RPMI7951 (cell line): ENCODE measurements at places on chromosomes 4 and X. TPM values are rescaled to one million over a fixed set of nuclear protein-coding genes. Genes with fewer than 3 reads are reported as not detected.

The SMAD1 gene
- 10.9 and 11.4 TPM in 2 replicates for total RNA-seq

The TMEM255A gene
- total RNA-seq, result 0.24 and 0.29 TPM in 2 replicates

The PNMA6F gene
- total RNA-seq, result not detected in 2 replicates

The PRPS1 gene
- 38.3 and 41.8 TPM in 2 replicates for total RNA-seq

The ARAF gene
- 37.3 and 41.5 TPM in 2 replicates for total RNA-seq

The FGF13 gene
- total RNA-seq, result 0.10 and 0.12 TPM in 2 replicates

The CXCL9 gene
- not detected in 2 replicates for total RNA-seq

The FOXP3 gene
- total RNA-seq, result not detected in 2 replicates

The EDA gene
- total RNA-seq, result under 0.01 and 0.10 TPM in 2 replicates

The TREX2 gene
- total RNA-seq, result not detected in 2 replicates

The KDR gene
- under 0.01 and 0.10 TPM in 2 replicates for total RNA-seq
